Psoas muscle (tissue), 8 donors: ENCODE measurements at places on chromosomes 1 and 21. TPM values are rescaled to one million over a fixed set of nuclear protein-coding genes. Genes with fewer than 3 reads are reported as not detected.

Gene OR2G3
- not detected for total RNA-seq

- no peak for DNase-seq
Measured at GRCh38 chr1:88272216-88272615, 411.9 kb upstream of the PKN2 start.

DNA sequence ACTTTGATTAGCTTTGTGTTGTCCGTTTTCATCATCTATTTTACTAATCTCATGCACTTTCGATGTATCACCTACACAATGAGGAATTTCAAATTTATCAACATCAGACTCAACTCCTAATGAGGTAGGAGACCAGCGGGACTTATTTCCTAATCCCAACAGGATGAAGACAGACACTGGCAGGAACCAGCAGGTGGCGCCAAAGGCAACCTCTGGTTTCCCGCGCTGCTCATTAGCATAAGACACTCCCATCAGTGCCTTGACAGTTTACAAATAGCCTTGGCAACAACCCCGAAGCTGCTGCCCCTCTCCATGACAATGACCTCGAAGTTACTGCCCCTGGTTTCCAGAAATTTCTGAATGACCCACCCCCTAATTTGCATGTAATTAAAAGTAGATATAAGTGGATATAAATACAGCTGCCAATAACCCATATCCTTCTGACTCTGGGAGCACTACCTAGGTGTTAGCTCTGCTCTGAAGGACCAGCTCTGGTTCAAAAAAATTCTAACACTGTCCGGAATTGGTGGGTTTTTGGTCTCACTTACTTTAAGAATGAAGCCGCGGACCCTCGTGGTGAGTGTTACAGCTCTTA lies 974.8 kb downstream of the ADGRL2 start:
- DNase-seq: no peak

Gene VWA5B1
- total RNA-seq: 0.12 TPM

DNA sequence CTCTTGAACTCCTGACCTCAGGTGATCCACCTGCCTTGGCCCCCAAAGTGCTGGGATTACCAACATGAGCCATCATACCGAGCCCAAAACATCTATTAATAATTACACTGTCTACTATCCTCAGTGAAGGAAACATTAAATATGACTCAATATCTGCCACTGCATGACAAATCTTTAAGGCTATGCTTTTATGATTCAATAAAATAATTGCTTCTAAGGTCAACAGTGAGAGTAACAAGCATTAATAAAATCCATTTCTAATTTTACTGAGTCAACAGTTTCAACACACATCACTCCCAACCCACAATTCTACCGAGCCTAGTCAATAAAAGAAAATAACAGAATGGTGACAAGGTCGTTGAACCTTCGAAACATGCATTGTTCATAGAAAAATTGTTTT lies 125.5 kb upstream of the CHRM3 start:
- no peak for DNase-seq

- DNase-seq: peak; percentile 62
Measured at GRCh38 chr1:185996211-185996610, 262.0 kb downstream of the HMCN1 start.

Gene COL16A1
- 8.0 TPM for total RNA-seq

DNA sequence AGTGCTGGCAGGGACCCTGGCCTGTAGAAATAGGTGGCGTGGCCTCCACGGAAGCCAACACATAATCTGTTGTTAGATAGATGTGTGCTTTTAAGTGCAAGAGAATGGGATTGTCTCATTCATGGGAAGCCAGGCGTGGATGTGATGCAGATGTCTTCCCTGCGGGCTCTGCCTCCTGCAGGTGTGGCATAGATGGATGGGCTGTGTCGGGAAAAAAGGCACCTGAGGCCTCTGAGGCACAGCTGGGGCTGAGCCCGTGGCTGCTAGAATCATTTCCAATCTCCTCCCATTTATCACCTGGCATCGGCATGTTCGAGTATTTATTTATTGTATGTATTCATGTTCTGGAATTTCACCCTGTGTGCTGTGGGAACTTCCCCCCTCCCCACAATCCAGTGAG lies 353.4 kb upstream of the AJAP1 start:
- no peak for DNase-seq

- DNase-seq: no peak
Measured at GRCh38 chr1:224507771-224508523, 73.3 kb upstream of the WDR26 start.

Gene PCBP3
- total RNA-seq: 0.18 TPM

Gene S100A16
- total RNA-seq: 57.2 TPM

Gene AIRE
- not detected for total RNA-seq

DNA sequence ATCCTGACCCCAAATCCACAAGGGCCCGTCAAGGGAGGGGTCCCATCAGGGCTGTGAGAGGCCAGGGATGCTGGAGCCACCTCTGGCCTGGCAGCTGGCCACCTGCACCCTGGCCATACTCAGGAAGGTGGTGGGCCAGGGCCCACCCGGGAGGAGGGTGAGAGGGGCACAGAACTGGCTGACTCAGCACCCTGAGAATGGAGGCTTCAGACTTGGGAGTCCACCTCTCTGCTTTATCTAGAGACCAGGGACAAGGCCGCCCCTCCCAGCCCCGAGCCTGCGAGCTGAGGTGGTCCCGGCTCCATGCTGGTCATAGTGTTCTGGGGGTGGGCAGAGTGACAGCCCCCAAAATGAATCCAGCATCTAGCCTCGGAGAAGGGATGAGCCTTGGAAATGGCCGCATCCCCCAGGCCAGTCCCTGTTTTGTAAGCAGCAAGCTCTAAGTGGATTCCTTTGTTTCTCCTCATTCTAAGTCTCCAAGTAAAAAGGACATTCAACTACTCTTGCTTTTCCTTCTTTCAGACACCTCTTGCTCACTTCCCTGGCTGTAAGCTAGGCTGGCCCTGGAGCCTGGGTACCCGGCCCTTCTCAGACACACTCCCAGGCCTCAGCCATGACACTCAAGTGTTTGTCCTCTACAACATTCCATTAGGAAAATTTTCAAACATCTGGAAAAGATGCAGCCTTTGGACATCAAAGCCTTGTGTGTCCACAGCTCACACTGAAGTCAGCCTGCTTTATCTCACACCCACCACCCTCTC lies 12.3 kb downstream of the WNT3A start:
- DNase-seq: peak; percentile 35

Gene UBASH3A
- total RNA-seq: 0.21 TPM

GRCh38 chr1:220757441-220757840 lies 9.3 kb downstream of the MTARC2 start:
- no peak for DNase-seq

DNA sequence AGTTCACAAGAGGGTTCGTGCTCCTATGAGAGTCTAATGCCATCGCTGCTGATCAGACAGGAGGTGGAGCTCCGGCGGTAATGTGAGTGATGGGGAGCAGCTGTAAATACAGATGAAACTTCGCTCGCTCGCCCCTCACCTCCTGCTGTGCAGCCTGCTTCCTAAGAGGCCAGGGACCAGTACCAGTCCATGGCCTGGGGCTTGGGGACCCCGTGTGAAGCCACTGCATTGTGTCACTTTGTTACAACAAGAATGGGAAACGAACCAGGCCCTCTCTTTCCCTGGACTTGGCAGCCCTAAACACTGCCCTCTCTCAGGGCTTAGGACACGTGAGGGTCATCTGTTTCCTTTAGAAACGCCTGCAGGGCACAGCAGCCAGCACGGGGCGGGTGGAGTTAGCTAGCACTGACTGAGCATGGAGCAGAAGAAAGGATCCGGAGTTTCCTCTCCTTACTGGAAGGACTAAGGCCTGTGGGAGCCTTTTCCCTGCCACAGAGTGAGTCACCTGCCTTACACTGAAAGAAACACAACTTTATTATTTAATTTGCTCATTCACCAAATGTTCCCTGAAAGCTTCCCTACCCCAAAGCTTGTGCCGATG lies 185.2 kb upstream of the TMEM51 start:
- peak; percentile 75 for DNase-seq

GRCh38 chr1:33791251-33791650 lies 72.6 kb upstream of the HMGB4 start:
- no peak for DNase-seq

Gene SLC45A1
- total RNA-seq: 0.83 TPM

- DNase-seq: no peak
Measured at GRCh38 chr1:82830690-82831380, 1030.1 kb downstream of the ADGRL2 start.

DNA sequence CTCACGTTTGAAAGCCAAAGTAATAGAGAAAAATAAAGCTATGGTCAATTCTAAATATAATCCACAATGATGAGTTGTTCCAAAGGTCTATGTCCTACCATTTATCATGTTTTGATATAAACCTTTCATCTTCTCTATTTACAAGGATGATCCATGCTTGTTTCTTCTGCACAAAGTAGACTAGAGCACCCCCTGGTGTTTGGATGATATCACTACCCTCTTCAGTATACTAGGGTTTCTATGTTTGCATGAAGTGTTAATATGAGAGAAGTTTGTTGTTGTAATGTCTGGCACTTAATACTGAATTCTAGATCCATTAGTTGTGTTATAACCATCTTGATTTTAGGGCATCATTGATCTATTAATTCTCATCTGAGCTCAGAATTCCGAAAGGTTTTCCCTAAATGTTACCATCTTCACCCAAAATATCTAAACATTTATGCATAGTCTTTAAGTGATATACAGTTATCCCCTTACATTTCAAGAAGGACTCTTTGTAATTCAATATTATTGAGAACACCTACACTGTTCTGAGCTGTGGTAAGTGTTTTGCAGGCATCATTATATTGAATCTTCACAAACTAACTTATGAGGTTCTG lies 21.1 kb downstream of the CLDN8 start:
- no peak for DNase-seq

- DNase-seq: no peak
Measured at GRCh38 chr1:117967477-117967876, 37.9 kb downstream of the WDR3 start.

DNA sequence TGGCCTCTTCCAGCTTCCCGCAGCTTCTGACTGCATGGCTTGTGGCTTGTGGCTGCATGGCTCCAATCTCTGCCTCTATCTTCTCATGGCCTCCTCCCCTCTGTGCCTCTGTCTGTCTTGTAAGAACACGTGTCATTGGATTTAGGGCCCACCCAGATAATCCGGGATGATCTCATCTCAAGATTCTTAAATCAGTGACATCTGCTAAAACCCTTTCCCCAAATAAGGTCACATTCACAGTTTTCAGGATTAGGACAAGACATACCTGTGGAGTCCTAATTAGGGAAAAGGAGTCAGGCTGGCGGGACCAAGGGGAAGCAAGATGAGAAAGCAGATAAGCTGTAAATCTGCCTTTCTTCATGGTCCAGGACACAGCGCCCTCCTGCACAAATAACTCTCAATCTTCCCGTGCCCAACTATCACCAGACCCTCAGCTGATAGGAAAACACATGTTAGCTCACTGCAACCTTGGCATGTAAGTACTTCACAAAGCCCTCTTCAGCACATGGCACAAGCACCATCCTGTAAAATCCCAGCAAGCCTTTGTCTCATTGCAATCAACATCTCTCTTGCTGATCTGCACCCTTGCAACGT lies 82.2 kb downstream of the SPSB1 start:
- DNase-seq: no peak

DNA sequence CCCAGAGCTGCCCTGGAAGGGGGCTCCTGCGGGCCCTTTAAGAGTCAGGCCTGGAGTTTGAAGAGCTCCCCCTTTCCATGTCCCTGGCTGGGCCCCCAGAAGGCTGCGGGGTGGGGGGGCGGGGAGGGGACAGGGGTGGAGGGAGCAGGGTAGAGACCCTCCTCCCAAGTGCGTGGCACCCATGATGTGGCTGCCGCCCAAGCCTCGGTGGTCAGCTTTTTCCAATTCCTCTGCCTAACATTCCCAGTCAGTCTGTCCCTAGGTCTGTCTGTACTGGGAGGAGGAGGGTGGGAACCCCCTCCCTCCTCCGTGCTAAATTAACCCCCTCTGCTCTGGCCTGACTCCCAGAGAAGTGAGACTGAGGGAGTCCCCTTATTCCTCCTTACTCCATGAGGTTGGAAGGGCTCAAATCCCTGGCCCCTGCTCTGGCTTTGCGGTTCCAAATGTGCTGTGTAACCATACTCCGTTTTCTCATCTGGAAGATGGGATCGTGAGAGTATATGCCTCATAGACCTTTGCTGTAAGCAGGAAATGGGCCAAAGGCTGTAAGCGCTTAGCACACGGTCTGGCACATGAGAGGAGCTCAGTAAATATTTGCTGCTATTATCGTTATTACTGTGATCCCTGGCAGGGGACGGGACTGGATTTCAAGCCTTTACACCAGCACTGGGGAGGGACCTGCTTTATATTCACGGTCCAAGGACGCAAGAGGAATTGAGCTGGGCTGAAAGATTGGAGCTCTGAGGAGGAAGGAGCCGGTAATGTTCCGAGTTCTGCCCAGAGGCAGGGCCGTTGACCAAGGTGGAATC lies 658 bp upstream of the COL16A1 start:
- no peak for DNase-seq

DNA sequence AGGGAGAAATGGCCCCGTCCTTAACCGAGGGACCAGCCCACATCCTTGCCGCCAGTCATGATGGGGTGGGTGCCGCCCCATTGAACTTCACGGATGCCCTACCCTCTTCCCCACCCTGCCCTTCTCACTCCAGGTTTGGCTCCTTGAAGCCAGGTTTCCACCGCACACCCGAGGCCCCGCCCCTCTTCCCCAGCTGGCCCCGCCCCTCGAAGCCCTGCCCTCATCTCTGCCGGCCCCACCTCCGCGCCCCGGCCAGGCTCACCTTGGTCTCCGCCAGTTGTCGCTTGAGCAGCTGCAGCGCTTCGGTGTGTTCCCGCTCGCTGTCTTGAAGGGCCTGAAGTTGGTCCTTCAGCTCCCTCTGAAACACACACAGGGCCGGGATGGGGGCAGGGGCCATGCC lies 16.6 kb downstream of the TRIM62 start:
- DNase-seq: no peak

GRCh38 chr1:111669268-111669667 lies 49.7 kb downstream of the RAP1A start:
- DNase-seq: no peak

Gene ALX3
- not detected for total RNA-seq

Gene LZIC
- 17.6 TPM for total RNA-seq

GRCh38 chr1:54327386-54328065 lies 78.7 kb downstream of the SSBP3 start:
- no peak for DNase-seq

Gene HORMAD1
- not detected for total RNA-seq

GRCh38 chr1:220699044-220699443 lies 8.9 kb downstream of the C1orf115 start:
- DNase-seq: no peak

- no peak for DNase-seq
Measured at GRCh38 chr1:56797065-56797685, 22.0 kb downstream of the FYB2 start.

Gene TIAM1
- total RNA-seq: 0.89 TPM

Gene SLC41A1
- total RNA-seq: 54.1 TPM

DNA sequence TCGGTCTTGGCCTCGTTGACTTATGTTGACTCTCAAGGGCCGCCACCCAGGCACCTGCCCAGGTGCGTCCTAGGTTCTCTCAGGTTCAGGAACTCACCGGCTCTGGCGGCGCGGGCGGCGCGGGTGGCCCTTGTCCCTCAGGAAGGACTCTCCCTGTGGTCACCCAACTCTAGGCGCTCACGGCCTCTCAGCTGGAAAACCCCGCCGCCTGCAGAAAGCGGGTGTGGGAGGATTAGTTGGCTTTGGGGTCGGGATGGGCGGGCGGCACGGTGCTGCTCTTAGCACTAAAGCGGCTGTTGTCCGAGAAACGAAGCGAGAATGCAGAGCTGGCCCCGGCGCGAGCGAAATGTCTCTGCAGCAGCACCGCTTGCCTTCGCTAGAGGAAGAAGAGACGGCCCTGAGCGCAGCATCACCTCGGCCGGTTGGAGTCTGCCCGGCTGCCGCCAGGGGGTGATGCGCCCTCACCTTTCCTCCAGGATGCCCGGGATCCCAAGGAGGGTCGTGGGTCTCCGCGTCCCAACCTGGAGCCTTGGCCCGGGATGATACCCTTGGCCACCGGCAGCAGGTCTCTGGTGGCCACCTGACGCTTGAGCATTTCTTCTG lies 8.1 kb upstream of the TADA1 start:
- peak; percentile 64 for DNase-seq
